Endothelial cell of umbilical vein (primary cell): ENCODE measurements at places on chromosomes 2 and 18. TPM values are rescaled to one million over a fixed set of nuclear protein-coding genes. Genes with fewer than 3 reads are reported as not detected.

Gene DHRS9
- polyA plus RNA-seq = 0.32 and 0.40 TPM in 2 replicates

Gene C18orf54
- polyA plus RNA-seq = 2.6 and 4.2 TPM in 2 replicates

Gene LBX2
- polyA plus RNA-seq = 2.8 and 4.0 TPM in 2 replicates

Gene SERPINB11
- polyA plus RNA-seq = not detected in 2 replicates

Gene VAMP5
- polyA plus RNA-seq = 624 and 648 TPM in 2 replicates

Gene AGXT
- polyA plus RNA-seq = not detected in 2 replicates

Gene STK39
- 4.1 and 4.6 TPM in 2 replicates for polyA plus RNA-seq

Gene SCN1A
- polyA plus RNA-seq = not detected in 2 replicates

Gene GAL3ST2
- not detected in 2 replicates for polyA plus RNA-seq

Gene YIPF4
- polyA plus RNA-seq = 4.4 and 8.6 TPM in 2 replicates

Gene CYS1
- polyA plus RNA-seq = 0.03 TPM in 1 of 2 replicates, not detected in the other

Gene KCNE4
- 0.01 and 0.02 TPM in 2 replicates for polyA plus RNA-seq

Gene SLC9A2
- polyA plus RNA-seq = 0.03 TPM in 2 replicates

Gene GLI2
- polyA plus RNA-seq = 0.02 TPM in 1 of 2 replicates, not detected in the other

Gene ALPG
- not detected in 2 replicates for polyA plus RNA-seq

Gene TMEM198
- polyA plus RNA-seq = not detected in 2 replicates

Gene FOXI3
- not detected in 2 replicates for polyA plus RNA-seq

Gene IGFBP5
- polyA plus RNA-seq = 0.03 and 0.06 TPM in 2 replicates

Gene MPP4
- 5.3 and 5.6 TPM in 2 replicates for polyA plus RNA-seq

Gene C2orf78
- polyA plus RNA-seq = not detected in 2 replicates

Gene C2orf76
- polyA plus RNA-seq = 6.0 and 7.4 TPM in 2 replicates

Gene ANKRD62
- polyA plus RNA-seq = not detected in 2 replicates

Gene ATP6V1C2
- 0.03 and 0.05 TPM in 2 replicates for polyA plus RNA-seq

Gene FTCDNL1
- polyA plus RNA-seq = 0.05 and 0.19 TPM in 2 replicates

Gene COL4A4
- polyA plus RNA-seq = not detected in 2 replicates

Gene MCM6
- polyA plus RNA-seq = 15.1 and 20.6 TPM in 2 replicates

Gene MC4R
- not detected in 2 replicates for polyA plus RNA-seq

Gene QPCT
- 17.2 and 20.6 TPM in 2 replicates for polyA plus RNA-seq

Gene TRABD2A
- 0.45 and 1.0 TPM in 2 replicates for polyA plus RNA-seq

Gene PAIP2B
- 0.13 and 0.21 TPM in 2 replicates for polyA plus RNA-seq

Gene ERMN
- polyA plus RNA-seq = not detected in 2 replicates

Gene APCDD1
- polyA plus RNA-seq = 1.4 and 1.5 TPM in 2 replicates

Gene FBXO48
- polyA plus RNA-seq = 0.46 and 0.48 TPM in 2 replicates

Gene IFT172
- polyA plus RNA-seq = 25.8 and 29.4 TPM in 2 replicates

Gene GATA6
- 3.9 and 4.1 TPM in 2 replicates for polyA plus RNA-seq

Gene UPP2
- polyA plus RNA-seq = not detected in 2 replicates

Gene RESP18
- polyA plus RNA-seq = not detected in 2 replicates

Gene HJURP
- polyA plus RNA-seq = 34.4 and 38.5 TPM in 2 replicates
